ENCODE measurements at places on chromosomes 3 and 15. TPM values are rescaled to one million over a fixed set of nuclear protein-coding genes. Genes with fewer than 3 reads are reported as not detected.

The ALAS1 gene
- total RNA-seq = 46.3 TPM

The TRIM69 gene
- total RNA-seq = 10.2 TPM

The SLC22A13 gene
- total RNA-seq = 1.6 TPM

The SUSD5 gene
- total RNA-seq = 1.5 TPM

The FGF7 gene
- 342 TPM for total RNA-seq

The ECE2 gene
- not detected for total RNA-seq

The SLC28A2 gene
- not detected for total RNA-seq

The ATP10A gene
- 6.4 TPM for total RNA-seq

The RYR3 gene
- 0.42 TPM for total RNA-seq

The RAB7A gene
- 58.9 TPM for total RNA-seq

The ANKUB1 gene
- total RNA-seq = not detected

The ADAMTS9 gene
- 6.5 TPM for total RNA-seq

The DOCK3 gene
- total RNA-seq = under 0.01 TPM

The MUC4 gene
- not detected for total RNA-seq

The COL6A5 gene
- total RNA-seq = under 0.01 TPM

The CPNE9 gene
- not detected for total RNA-seq

The FBXO45 gene
- 15.5 TPM for total RNA-seq

The REC114 gene
- not detected for total RNA-seq

The GXYLT2 gene
- total RNA-seq = 74.2 TPM

The EPHA3 gene
- 17.0 TPM for total RNA-seq

The SCAANT1 gene
- total RNA-seq = not detected

The ROPN1 gene
- total RNA-seq = not detected
